Stimulated activated CD4-positive, alpha-beta T cell treated with anti-CD3 and anti-CD28 coated beads, Interleukin-1b, Interleukin-23, amount 100 ng/mL, for 1 hour (primary cell): ENCODE measurements at places on chromosomes 5 and 9.

GRCh38 chr5:1787472-1788047 is 12.1 kb downstream of the MRPL36 start:
- no peak for DNase-seq

DNA sequence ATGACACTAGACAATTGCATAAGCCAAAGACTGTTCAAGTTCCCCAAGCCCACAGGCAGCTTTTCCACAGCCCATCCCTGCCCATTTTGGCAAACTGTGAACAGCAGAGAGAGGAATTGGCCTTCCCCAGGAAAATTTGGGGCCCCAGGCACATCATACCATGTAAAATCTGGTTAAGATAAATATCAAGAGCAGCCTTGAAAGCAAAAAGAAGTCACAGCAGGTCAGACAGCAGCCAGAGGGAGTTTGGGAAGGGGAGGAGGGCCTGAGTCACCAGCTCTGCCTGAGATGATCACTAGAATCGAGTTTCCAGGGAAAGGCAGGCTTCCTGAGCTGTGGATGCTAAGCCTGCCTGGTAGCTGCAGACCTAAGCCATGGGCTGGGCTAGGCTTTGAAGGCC is 179.2 kb downstream of the RFK start:
- DNase-seq: no peak

DNA sequence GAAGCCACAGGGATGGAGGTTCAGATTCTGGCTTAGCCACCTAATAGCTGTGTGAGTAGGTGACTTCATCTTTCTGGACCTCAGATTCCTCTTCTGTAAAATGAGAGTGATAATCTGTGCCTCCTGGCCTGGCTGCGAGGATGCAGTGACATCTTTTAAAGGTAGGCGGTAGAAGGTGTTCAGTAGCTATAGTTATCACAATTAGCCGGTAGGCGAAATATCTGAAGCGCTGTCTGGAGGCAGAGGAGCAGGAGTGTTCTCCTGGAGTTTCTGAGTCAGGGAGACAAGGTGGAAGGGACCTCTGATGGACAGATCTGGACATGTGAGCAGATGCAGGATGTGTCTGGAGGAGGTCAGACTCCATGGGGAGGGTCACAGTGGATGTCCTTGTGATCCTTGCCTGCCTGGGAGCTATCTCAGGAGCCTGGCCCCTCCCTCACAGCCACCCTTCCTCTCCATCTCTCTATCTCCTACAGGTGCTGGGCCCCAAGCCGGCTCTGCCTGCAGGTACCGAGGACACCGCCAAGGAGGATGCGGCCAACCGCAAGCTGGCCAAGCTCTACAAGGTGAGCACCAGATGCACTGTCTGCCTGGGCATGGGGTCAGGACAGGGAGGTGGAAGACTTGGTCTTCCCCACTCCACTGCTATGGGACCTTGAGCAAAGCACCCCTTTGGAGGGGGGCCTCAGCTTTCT is 45.6 kb downstream of the GSN start:
- no peak for DNase-seq

DNA sequence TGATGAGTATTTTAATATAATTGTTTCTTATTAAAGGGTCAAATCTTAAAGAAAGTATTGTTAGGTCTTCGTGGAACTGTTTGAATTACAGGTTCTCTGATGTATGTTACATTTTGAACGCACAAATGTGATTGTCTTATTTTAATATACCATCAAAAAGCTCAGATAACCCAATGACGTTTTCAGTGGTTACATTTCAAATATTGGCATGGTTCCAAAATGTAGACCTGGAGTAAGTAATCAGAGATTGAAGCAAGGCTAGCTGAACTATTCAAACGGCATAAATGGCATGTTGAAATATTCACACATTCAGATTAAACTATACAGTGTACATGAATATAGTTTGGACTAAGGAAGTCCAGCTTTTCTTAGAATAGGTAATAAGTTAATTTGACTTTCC is 281.7 kb upstream of the EFNA5 start:
- DNase-seq: no peak

- no peak for DNase-seq
Measured at GRCh38 chr5:159459951-159460538, 129.8 kb upstream of the IL12B start.
